Skin of body (tissue), 3 donors: ENCODE measurements at places on chromosomes 12 and 14.

DNA sequence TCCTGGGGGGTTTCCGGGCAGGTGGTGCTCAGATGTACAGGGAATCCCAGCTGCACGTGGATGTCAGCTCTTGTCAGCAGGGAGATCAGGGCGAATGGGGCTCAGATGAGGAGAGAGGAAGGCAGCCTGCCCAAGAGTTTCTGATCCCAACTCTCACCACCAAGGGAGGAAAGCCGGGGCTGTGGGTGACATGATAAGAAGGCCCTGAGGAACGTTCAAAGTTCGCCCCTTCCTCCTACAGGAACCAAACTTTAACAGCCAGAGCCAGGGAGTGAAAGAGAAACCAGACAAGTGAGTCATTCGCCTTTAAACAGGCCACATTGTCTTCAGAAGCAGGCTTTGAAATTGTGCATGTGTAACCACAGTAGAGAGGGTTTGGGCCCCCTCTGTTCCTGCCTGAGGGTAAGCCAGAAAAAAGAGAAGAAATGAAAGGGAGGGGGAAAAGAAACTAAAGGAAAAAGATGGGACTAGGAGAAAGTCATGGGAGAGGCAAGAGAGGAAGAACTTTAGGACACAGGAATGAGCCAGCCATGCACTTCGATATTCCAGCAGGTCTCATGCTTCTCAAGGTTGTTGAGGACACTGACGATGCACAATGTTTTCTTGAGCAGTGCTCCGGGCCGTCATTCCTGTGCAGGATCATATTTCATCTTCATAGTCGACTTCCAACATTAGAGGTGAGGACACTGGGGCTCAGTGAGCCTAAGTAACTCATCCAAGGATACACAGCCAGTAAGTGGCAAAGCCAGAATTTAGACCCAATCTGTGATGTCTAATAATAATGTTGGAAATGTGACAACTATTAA, 691.4 kb upstream of the TBX3 start:
- DNase-seq: peak; percentile 32

DNA sequence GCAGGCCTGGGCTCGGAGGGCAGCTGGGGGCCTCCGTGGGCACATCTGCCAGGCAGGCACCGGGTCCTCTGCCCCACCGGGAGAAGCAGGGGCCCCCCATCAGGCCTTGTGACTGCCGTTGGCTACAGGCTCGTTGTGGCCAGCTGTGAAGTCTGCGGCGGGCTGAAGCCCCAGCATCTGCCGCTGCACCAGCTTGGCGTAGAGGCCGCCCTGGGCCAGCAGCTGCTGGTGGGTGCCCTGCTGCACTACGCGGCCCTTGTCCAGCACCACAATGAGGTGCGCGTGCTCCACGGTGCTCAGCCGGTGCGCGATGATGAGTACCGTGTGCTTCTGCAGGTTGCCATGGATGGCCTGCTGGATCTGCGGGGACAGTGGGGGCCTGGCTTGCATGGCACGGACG, 33.9 kb upstream of the VPS37B start:
- DNase-seq: no peak

GRCh38 chr14:70086685-70087379, 101.9 kb downstream of the SLC8A3 start:
- DNase-seq: no peak

- DNase-seq: peak; percentile 44
These were observed 86.5 kb downstream of the LRIG3 start for GRCh38 chr12:58833853-58834252.

DNA sequence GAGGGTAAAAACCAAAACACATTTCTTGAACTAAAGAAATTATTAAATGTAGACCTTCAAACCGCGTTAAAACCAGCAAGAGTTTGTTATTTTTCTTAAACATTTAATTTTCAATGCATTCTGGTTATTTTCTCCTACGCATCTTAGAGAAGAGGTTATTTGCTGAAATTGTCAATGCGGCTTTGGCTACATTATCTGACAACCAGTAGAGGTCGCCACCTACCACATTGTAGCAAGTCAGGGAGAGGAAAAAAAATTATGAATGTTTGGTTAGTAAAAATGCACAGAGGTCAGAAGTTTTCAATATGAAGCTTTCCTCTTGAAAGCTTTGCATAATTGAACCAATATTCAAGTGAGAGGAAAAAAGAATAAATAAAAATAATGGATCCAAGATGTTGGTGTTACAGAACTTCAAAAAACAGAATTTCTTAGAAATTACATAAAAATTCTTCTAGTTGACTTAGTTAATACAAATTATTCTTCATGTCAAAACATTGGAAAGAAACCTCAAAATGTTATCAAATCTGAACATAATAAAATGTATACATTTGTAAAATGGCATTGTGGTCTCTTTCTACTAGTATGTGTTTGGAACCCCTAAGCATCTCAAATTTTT, 159.4 kb upstream of the TMTC2 start:
- DNase-seq: peak; percentile 88

- no peak for DNase-seq
These were observed 3.5 kb upstream of the KLC1 start for GRCh38 chr14:103625356-103626095.
